ENCODE measurements at places on chromosomes 1 and 21. TPM values are rescaled to one million over a fixed set of nuclear protein-coding genes. Genes with fewer than 3 reads are reported as not detected.

DNA sequence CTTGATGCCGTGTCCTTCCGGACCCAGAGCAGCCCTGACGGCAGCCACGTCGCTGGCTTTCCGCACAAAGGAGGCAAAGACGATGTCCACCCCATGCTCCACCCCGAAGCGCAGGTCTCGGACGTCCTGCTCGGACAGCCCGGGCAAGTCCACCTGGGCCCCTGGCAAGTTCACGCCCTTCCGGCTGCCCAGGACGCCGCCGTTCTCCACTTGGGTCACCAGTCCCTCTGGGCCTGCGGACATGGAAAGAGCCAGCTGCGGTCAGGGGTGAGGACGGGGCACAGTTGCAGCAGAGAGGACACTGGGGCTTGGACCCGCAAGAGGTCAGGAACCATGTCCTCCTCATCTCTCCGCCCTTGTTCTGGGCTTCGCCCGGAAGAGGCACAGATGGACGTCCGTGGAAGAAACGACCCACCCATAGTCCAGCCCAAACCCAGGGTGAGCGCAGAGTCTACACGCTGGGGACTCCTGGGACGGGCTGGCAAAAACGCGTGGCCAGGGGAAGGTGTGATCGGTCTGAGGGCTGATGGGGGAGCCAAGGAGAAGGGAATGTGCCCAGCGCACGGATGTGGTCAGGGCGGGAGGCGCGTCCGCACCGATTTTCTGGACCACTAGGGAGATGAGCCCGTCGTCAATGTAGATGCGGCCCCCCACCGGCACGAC is 6.6 kb downstream of the PKLR start:
- no peak for DNase-seq

DNA sequence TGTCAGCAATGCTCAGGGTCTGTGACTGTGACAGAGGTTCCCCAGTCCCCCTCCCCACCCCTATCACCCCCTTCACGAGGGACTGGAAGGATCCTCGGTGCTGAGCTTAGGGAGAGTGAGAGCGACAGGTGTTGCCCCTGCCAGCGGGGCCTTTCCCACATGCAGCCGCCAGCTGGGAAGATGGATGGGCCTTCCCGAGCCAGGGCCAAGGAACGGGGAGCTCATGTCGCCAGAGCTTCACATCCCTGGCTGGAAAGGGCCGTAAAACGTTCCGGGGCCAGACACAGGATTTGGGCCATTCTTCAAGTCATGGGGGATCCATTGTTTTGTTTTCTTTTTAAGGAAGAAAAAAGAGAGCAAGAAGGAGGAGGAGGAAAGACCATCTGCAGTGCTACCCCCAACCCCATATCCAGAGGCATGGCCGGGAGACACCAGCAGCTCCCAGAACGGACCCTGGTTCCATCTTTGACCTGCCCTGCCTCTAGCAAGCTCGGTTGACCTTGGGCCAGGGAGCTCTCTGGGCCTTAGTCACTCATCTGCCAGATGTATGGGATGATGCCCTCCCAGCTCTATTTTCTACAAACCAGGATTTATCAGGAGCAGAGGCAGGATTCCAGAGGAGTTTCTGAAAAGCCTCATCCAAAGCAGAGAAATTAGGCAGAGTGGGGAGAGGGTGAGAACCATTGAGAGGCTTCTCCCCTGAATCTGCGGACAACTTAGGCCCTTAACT is 54.1 kb downstream of the TAS1R2 start:
- no peak for DNase-seq

DNA sequence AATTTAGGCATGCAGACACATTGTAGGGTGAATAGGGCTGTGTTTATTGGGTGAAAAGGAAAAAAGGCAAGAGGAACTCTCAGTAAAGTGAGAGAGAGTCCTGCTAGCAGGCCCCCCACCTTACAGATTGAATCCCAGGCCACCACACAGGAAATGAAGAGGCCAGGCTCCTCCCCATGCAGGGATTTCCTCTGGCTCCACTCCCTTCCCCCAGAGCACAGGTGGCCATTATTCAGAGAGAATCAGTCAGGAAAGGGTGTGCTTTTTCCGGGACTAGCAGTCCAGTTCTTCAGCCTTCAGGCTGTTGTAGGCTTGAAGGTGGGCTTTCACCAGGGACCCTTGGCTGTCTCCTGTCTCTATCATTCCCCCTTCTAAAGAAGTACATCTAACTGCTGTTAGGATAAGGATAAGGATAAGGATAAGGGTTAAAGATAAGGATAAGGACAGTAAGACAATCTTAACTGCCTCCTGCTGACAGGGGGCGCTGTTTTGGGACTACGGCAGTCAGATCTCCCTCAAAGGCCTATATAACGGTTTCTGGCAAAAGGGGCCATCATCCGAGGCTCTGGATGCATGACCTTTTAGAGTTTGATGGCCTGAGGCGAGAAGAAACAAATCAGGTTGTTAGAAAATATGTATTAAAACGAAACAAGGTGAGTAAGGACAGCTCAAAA is 26.3 kb downstream of the ZNF648 start:
- peak; percentile 13 for DNase-seq

GRCh38 chr1:48221122-48221521 is 1.4 kb upstream of the SLC5A9 start:
- DNase-seq: no peak

GRCh38 chr1:228903434-228904071 is 168.3 kb downstream of the RHOU start:
- no peak for DNase-seq

DNA sequence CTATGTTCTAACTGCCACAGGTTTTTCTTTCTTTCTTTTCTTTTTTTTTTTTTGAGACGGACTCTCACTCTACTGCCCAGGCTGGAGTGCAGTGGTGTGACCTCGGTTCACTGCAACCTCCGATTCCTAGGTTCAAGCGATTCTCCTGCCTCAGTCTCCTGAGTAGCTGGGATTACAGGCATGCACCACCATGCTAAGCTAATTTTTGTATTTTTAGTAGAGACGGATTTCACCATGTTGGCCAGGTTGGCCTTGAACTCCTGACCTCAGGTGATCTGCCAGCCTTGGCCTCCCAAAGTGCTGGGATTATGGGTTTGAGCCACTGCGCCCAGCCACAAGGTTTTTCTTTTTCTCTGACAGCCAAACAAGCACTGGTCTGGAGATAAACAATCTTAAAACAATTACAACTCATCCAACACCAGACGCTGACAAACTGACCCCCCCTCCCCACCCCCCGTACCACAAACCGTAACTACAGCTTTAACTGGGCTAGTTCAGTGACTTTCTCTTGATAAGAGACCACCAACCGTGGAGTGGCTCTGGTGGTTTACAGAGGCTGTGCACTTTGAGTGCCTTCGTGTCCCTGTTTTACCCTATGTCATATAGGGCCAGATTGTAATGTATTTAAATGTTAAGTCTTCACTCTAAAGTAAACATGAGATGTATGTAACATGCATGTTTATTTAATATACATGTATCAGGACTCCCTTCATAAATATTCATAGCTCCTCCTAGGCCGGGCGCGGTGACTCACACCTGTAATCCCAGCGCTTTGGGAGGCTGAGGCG is 19.5 kb upstream of the PUM1 start:
- DNase-seq: no peak

DNA sequence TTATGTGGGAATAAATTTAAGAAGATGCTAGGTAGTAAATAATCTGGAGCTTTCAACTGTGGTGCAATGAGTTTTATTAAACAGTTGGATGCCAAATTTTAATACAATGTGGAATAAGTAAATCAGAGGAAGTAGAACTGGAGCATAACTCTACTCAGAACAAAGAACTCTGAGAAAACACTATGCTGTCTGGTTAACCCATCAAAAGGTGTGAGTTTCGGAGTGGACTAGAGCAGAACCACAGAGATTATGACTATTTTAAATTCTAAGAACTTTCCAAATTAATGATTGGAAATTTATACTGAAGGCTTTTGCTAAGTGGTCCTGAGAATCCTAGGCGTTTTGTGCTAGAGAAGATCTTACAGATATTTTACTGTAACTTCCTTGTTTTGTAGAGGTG is 132.2 kb downstream of the NTMT2 start:
- DNase-seq: no peak

GRCh38 chr1:52927212-52928014 is at the start of gene SCP2:
TSS of gene SCP2 (plus strand) at chr1:52927276. CDS start at chr1:52927397, 121 bp downstream.
- peak; percentile 26 for DNase-seq

GRCh38 chr1:198304431-198304830 is 147.6 kb downstream of the NEK7 start:
- DNase-seq: no peak

- DNase-seq: no peak
These were observed 52.0 kb downstream of the PRDM2 start for GRCh38 chr1:13751985-13752384.

DNA sequence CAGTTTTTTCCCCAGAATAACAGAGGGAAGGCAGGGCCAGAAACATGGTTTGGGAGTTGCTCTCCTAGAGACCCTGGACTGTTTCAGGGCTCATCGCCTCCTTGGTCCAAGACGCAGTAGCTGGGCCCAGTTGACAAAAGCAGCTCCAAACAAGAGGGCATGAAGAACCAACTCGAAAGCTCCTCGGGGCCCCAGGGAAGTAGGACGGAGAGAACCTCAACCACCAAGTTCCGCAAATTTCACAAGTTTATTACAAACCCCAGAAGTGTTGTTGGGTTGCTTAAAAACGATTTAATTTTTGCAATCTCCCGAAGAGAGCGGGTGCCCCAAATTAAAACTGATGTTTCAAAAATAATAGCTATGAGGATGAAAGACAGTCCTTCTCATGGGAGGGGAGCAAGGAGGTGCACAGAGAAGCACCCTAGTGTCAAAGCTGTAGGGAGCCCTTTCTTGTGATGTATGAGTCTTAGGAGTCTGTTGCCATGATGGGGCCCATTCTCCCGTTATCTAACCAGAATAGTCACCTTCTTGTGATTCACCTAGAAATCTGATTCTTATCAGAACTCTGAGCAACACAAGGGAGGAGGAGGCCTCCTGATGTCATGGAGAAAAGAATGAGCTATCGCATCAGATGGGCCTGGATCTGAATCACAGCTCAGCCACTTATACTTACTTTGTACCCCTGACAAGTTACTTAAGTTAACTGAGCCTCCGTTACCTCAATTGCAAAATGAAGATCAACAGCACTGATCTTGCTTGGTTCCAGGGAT is 165.7 kb upstream of the IRF2BP2 start:
- no peak for DNase-seq

DNA sequence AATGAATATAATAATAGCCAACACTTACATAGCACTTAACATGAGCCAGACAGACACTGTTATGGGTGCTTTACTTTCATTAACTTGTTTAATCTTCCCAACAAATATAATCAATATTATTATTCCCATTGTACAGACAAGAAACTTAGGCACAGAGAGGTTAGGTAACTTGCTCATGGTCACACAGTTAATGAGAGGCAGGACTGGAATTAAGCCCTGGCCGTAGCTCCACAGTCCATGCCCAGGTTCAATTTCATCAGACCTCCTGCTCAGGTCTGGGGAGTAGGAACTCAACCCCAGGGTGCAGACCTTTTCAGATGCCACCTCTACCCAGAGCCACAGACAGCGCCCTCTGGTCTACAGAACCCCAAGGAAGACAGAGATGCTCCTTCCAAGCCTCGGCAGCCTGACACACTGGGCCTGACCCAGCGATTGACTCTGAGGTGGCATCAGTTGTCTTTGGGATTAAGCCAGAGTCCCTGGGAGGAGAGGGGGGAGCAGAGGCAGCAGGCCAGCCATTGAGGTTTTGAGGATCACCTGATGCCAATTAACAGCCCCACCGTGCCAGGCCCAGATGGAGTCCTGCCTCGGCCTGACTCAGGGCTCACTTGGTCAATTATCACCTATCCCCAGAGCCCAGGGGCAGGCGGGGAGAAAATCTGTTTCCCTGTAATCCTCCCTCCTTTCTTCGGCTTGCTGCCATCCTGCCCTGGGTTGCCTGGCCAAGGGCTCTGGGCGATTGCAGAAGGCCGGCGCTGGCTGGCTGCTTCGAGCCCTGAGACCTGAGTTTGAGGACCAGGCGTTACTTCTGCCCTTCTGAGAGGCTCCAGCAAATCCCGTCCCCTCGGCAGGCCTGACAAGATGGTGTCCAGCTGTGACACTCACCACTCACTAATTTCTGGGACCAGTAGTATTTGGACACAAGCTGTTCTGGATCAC is 116.7 kb downstream of the LACTBL1 start:
- DNase-seq: no peak

- DNase-seq: no peak
These were observed 1.8 kb downstream of the LAPTM5 start for GRCh38 chr1:30755746-30756145.

DNA sequence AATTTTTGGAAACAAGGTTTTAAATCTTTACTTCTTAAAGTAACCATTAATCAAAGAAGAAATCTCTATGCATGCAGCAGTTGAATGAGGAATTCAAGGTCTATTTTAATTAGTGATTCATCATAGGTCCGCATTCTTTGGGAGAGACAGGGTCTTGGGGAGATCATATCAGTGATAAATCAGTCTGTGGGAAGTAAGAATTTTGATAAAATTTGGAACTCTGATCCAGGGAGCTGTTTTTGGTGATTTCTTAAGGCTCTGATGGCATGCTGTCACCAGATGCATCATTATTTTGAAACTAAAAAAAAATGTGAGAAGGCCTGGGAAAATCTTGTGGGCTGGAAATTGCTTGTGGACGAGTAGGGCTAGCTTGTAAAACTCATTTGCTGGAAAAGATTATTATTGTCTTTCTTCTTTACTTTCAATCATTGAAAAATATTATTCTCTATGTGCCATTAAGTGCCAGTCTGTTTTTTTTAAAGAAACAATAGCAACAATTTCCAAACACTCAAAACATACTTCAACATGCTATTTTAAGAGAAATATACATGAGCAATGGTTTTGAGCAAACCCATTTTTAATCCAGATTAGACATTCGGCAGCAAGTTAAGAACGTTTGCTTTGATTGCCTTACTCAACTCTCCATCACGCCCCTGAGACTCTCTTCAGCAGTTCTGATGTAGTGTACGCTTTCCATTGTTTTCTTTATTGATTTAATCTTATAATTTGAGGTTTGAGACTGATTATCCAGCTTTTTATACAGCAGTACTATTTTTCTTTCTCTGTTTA is 62.6 kb downstream of the ZBTB18 start:
- no peak for DNase-seq

DNA sequence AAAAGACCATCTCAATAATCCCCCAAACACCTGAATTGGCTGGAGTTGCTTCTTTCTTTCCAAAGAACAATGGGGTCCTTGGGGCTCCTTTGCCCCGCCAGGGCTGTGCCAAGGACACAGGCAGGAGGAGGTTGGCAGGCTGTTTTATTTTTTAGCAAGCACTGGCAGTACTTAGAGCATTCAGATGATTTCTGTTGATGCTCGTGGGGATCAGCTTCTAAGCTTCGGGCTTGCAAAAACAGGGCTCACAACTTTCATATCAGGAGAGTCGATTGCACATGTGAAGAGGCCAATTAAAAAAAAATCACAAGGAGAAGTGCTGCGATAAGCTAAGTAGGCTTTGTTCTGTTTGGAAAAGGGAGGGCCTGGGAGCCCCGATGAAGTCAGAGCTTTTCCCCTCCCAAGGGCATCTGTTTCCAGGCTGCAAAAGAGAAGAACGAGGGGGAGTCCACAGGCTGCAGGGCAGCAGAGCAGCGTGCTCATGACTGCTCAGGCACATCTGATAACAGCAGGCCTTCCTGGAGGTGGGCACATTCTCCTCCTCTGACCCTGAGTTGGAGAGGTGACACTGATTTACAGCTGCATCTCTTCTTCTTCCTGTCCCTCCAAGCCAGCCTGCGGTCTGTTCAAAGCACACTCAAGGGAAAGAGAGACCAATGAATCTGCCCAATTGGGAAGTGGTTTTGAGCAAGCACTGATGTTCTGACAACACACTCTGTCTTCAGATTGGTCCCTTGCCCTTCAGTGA is 27.3 kb upstream of the BCAR3 start:
- no peak for DNase-seq

Gene HSF2BP
- 0.77 TPM for total RNA-seq

Gene TAF5L
- 32.9 TPM for total RNA-seq

Gene RPF1
- 99.9 TPM for total RNA-seq

Gene ERICH3
- not detected for total RNA-seq

Gene ARTN
- total RNA-seq: not detected

Gene VWA1
- 0.23 TPM for total RNA-seq

Gene KCNA2
- total RNA-seq: not detected

Gene IKBKE
- total RNA-seq: 13.8 TPM
